Testis (tissue), 5 donors: ENCODE measurements at places on chromosomes 6 and 20. TPM values are rescaled to one million over a fixed set of nuclear protein-coding genes. Genes with fewer than 3 reads are reported as not detected.

- DNase-seq: no peak
Measured at GRCh38 chr6:22349528-22349927, 52.7 kb upstream of the PRL start.

- no peak for DNase-seq
Measured at GRCh38 chr6:164227952-164228522, 813.5 kb downstream of the QKI start.

GRCh38 chr6:110353457-110354001, 4.6 kb downstream of the METTL24 start:
- no peak for DNase-seq

The LRFN2 gene
- 1.1 TPM for total RNA-seq

GRCh38 chr6:152701081-152701862, 3.6 kb downstream of the MYCT1 start:
- no peak for DNase-seq

DNA sequence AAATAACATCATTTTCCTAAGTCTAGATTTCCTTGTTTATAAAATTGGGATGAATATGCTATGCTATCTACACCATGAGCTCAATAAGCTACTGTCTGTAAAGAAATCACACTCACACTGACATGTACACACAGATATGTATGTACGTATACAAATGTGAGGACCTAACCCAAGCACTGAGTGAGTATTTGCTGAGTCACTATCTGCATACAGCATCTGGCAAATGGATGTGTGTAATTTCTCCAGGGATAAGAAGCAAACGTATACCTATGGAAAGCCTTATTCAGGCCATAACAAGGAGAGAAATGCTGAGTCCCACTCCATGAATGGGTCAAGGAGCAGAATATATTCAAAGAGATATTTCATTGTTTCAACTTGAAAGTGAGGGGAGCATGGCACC, 153.9 kb downstream of the LPA start:
- no peak for DNase-seq

The CALHM4 gene
- not detected for total RNA-seq

- no peak for DNase-seq
Measured at GRCh38 chr6:52389264-52389625, 27.3 kb downstream of the PAQR8 start.

DNA sequence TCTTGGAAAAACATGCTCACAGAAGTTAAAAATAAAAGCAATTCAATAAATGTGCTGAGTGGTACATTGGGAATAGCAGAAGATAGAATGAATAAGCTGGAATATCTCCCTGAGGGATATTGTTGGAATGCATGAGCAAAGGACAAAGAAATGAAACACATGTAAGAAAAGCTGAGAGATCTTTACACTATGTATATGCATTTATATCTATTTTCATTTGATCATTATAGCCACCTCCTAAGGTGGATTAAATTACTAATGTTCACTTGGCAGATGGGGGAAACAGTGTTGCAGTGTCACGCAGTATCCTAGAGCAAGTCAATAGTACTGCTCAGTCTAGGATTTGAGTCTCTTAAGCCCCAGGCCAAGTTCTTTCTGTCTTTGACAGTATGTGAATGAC, 542.0 kb upstream of the MARCKS start:
- DNase-seq: no peak

DNA sequence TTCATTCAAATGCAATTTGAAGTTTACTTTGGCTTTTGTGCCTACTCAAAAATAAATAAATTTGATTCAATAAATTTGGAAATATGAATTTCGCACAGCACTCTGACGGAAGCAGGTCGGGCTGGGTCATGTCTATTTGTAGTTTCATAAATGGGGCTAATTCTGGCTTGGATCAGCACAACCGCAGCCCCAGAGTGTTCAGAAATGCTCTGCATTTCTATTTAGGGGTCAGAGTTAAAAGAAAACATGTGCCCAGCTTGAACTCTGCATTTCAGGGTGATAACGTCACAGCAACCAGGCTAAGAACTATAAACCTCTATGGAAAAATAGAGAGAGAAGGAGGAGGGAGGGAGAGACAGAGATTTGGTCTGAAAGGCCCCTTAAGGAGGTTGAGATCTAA, 480.9 kb upstream of the NOX3 start:
- DNase-seq: no peak

The RPS6KA2 gene
- 21.7 TPM for total RNA-seq

The SLC22A7 gene
- not detected for total RNA-seq

DNA sequence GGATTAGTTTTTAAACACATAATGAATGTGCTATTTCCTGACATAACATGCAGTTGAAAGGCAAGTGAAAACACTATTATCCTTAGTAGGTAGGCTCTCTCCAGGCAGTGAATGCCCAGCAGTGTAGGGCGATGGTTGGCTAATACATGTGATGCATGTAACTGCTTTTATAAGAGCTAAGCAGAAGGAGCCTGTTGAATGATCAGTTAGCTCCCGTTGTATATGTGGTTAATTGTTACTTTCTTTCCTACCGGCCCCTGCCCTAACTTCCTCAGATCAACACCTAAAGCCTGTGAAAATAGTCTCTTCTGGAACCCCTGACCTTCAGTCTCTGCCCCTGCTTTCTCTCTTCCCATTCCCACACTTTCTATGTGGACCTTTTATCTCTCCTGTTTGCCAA, 10.5 kb downstream of the SOX4 start:
- DNase-seq: no peak

GRCh38 chr20:53617791-53618489, 24.3 kb upstream of the ZNF217 start:
- no peak for DNase-seq

The DNAH8 gene
- 17.2 TPM for total RNA-seq

The ULBP3 gene
- 33.5 TPM for total RNA-seq

- no peak for DNase-seq
Measured at GRCh38 chr6:5343998-5344397, 82.7 kb downstream of the FARS2 start.

- no peak for DNase-seq
Measured at GRCh38 chr20:2697768-2698167, 5.2 kb downstream of the EBF4 start.

The CD93 gene
- 9.4 TPM for total RNA-seq

DNA sequence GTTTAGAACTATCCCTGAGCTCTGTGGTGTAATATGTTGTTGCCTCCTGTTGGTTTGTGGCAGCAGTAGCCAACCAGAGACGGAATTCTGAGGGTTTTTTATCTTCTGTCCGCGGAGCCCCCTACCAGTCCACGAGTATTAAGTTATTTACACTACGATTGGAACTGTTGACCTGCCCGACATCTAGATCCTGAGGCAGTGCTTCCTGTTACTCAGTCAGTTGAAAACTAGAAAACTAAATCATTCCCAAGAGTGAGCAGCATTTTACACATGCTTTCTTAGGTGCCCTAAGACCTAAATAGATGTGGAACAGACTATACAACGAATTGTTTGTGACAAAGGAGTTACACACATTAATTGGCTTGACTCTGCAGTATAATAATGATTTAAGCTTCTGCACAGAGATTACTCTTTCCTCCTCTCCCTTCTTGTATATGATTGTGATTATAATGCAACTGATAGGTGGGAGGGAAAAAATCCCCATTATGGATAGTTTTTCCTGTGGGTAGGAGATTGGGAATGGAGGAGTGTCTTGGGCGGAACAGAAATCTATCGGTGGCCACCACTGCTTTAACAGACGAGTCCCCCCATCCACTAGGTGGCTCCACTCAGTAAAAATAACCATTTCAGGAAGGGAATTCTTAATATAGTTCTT, 1.7 kb downstream of the LOC128125822 start:
- DNase-seq: peak; percentile 75

DNA sequence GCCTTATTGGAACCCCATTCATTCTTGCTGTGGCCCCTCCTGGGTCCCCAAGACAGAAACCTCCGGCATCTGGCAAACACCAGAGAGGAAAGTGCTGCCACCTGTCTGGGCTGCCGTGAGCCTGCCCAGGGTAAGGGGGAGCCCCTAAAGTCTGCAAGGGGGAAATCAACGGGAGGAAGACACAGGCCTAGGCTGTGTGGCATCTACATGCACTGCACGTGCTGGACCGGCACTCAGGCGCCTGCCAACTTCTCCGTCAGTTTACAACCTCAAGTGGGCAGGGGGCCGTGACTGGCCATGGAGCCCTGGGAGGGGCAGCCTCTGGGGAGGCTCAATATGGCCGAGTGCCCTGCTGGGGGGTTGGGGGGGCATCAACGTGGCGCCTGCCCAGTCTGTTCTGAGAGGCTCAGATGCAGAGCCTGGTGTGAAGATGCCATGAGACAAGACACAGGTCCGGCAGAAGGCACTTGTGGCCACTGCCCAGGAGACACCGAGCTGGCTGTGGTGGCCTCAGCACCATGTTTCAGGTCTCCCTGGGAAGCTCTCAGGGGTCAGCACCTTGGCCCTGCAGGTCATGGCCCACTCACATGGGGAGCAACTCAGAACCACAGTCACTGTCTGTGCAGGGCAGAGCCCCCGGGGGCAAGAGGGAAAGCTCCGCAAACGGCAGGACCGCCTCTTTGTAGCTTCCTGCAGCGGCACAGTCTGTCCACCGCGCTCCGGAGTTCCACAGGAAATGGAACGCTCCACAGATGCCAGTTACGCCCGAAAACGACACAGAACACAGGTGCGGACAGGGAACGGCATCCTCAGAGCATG, 8.4 kb downstream of the UCKL1 start:
- DNase-seq: no peak
